ENCODE measurements at places on chromosomes 13 and 19. TPM values are rescaled to one million over a fixed set of nuclear protein-coding genes. Genes with fewer than 3 reads are reported as not detected.

- H3K4me3 ChIP-seq: peak overlapping the region; percentile 94
- H3K36me3 ChIP-seq: no peaks in the 10 kb centered on the region
- peak overlapping the region; percentile 99 for H3K27ac ChIP-seq
- no peak for DNase-seq
- peaks cover 33% of the 10 kb centered on the region for H3K4me1 ChIP-seq
These were observed 5.5 kb downstream of the IER2 start for GRCh38 chr19:13155472-13156359.

DNA sequence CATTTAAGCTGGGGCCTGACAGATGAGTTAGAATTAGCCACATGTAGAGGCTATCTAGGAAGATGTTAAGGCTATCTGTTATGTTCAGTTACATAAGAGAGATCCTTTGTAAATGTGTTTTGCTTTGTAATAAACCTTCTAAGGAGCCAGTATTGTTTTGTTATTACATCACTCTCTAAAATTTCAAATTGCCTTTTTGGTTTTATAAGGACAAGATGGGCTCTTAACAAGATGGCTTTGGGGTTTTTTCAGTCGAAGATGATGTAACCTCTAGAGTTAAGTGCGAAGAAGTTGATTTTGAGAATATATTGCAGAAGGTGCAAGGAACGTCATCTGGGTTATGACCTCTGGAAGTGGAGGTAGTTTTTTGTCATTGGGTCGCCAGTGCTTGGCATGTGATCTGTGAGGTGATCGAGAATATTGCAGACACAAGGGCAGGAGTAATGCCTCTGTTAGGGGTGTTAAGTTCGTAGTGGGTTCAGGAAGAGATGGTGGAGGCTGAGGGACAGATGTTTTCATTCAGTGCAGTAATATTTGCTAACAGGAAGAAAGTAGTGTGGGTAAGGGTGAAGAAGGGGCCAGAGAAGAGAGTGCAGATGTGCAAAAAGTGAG is 12.7 kb downstream of the LSM14A start:
- no peak for DNase-seq
- H3K4me3 ChIP-seq: no peak overlapping the region
- H3K4me1 ChIP-seq: no peaks in the 10 kb centered on the region
- no peaks in the 10 kb centered on the region for H3K27me3 ChIP-seq

DNA sequence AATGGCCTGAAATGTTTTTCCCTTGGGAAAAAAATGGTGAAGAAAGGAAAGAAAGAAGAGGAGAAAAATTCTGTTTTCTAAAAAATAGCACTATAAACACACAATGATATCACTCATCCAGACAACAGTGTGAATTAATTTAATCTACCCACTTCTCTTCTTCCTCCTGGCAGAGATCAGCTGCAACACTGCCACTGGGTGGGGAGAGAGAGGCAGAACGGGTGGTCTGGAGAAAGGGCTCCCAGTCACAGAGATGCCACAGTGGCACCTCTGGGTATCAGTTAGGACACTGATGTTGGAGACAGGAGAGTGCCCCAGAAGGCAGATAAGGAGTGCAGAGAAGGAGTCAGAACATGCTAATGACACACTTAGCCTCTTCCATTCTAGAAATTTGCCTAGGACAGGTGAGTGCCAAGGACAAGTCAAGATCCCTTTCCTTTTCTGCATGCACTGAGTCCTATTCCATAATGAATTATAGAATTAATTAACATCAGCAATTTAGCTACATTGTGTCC is 168.6 kb downstream of the SUCLA2 start:
- H3K4me1 ChIP-seq: no peaks in the 10 kb centered on the region
- H3K36me3 ChIP-seq: no peaks in the 10 kb centered on the region
- no peak overlapping the region for H3K27ac ChIP-seq

Gene CYP2F1
- total RNA-seq: not detected

Gene ADAMTS10
- total RNA-seq: 10.2 TPM

Measured in HCT116 (cell line).